Neural progenitor cell (in vitro differentiated cells): ENCODE measurements at places on chromosomes 1 and 21.

GRCh38 chr1:33339413-33339812 is 18.5 kb upstream of the A3GALT2 start:
- peak; percentile 59 for DNase-seq

- DNase-seq: no peak
Observed at GRCh38 chr1:157678721-157679120, 21.8 kb downstream of the FCRL3 start.

GRCh38 chr1:204453141-204453772 is 41.3 kb downstream of the PIK3C2B start:
- DNase-seq: no peak

DNA sequence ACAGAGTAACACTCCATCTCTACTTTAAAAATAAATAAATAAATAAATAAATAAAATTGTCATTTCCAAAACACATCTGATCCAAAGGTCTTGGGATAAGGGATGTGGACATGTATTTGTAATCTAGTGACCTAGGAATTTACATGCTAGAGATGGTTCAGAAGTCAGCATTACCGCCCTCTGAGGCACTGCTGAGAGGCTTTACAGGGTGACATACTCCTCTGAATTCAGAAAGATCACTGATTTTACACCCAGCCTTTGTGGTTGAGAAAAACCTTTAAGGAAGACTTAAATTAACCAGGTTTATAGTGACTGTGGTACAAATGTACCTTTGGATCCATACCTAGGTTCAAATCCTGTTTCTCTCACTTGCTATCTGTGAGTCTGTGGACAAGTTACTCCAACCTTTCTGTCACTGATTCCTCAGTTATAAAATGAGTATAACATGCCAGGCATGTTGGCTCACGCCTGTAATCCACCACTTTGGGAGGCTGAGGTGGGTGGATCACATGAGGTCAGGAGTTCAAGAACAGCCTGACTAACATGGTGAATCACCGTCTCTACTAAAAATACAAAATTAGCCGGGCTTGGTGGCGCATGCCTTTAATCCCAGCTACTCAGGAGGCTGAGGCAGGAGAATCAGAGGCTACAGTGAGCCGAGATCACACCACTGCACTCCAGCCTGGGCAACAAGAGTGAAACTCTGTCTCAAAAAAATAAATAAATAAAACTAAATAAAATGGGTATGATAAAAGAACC is 20.1 kb downstream of the OSBPL9 start:
- no peak for DNase-seq

- no peak for DNase-seq
Observed at GRCh38 chr1:5611851-5612250, 380.4 kb downstream of the NPHP4 start.

DNA sequence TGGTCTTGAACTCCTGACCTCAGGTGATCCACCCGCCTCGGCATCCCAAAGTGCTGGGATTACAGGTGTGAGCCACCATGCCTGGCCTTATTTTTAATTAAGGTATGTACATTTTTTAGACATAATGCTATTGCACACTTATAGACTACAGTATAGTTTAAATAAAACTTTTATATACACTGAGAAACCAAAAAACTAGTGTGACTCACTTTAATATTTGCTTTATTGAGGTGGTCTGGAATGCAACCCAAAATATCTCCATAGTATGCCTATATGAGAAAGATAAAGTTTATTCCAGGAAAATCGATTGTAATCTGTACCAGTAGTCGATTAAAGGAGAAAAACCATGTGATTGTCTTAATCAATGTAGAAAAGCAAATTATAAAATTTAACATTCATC is 85.5 kb upstream of the ERRFI1 start:
- no peak for DNase-seq

GRCh38 chr1:162562470-162562828 is 927 bp downstream of the UAP1 start:
- DNase-seq: no peak

- DNase-seq: no peak
Observed at GRCh38 chr1:30368651-30369240, 354.6 kb downstream of the MATN1 start.

DNA sequence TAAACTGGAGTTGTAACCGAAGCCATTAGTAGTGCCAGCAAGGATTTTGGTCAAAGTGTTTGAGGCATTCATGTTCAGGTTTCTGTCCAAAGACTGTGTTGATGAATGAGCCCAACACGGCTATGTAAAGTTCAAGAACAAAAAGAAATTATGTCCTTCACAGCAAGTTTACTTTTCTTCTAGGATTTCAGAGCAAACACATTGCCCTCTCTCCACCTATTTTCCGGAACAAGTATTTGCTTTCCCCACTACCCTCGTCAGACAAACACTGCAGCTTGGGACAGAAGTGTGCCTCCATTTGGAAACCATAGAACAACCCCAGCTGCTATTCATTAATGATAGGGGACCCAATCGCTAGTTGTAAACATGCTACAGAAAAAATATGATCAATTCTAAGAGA is 151.4 kb upstream of the C1orf105 start:
- DNase-seq: no peak
